ENCODE measurements at places on chromosomes 2 and 18.

DNA sequence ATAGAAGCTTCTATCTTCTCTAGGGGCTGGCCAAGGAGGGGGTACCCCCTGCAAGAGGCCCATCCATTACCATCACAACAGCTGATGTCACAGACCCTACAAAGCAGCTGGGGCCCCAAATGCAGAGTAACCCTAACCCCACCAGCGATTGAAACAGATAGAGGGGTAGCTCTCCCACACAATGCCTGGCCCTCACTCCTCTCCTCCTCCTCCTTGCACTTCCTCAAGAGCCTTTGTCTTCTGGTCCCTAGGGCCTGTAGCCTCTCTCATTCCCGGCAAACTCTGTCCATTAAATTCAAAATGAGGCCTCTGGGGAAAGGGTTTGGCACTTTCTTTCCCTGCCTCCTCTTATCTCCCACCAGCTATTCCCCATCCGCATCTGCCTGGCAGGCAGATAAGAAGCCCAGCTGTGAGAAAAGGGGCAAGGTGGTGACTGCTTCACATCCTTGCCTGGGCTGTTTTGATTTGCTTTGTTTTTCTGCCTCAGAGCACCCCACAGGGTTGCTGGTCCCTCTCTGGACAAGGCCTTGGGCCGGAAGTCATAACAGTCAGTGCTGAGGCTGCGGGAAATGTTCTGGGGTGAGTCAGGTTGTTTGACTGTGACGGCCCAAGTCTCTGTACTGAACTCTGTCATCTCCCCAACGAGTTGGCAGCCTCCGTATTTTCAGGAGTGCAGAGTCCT lies 26.1 kb upstream of the CYP26B1 start:
- DNase-seq = no peak

- peak; percentile 90 for DNase-seq
Observed at GRCh38 chr2:26922405-26923188, 47.8 kb upstream of the MAPRE3 start.

- DNase-seq = no peak
Observed at GRCh38 chr2:116732322-116732721, 1082.2 kb upstream of the DDX18 start.

DNA sequence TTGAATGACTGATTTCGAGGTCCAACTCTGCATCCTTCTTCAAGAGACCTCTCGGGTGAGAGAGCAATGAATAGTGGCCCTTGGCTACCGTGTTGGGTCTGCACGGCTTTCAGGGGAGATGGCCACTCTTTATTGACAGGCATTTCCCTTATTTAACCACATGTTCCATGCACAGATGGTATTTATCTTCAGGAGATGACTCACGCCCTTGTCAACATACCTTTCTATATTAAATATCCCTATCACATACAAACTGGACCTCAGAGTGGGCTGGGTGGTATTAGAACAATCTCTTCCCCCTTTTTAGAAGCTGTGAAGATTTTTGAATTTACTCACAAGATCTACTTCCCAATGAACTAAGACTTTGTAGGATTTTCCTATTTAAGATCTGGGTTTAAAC lies 109.6 kb upstream of the CDC42EP3 start:
- no peak for DNase-seq

DNA sequence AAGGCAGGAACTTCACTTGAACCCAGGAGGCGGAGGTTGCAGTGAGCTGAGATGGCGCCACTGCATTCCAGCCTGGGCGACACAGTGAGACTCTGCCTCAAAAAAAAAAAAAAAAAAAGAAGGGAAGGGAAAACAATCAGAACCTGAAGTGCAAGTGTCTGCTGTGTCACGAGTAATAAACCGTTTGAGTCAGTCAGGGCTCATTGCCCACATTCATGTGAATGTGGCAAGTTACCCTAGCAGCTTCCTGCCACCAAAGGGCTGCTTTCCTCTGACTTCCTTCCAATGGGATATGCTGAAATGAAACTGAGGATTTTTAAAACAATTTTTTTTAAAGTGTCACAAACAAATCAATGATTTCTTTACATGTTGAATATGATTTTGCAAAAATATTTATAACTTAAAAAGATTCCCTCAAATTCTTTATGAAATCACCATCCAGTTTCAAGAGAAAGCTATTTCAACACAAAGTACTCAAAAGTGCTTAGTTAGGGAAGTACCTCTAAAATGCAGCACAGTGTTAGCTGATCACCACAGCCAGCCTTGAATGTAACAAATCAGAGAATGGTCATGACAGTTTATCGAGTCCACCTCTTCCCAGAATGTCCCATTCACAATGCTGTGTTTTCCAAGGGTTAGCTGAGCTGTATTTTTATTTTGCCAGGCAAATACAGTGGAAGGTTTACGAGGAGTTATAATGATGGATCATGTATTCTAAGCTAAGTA lies 36.4 kb downstream of the WDSUB1 start:
- DNase-seq = peak; percentile 29

- DNase-seq = no peak
Observed at GRCh38 chr2:159738509-159739390, 26.4 kb downstream of the MARCHF7 start.

GRCh38 chr2:98177986-98178385 lies 91.0 kb downstream of the VWA3B start:
- no peak for DNase-seq

All from cerebellar cortex (tissue), 1 donor.